Activated CD8-positive, alpha-beta T cell treated with anti-CD3 and anti-CD28 coated beads for 36 hours (primary cell): ENCODE measurements at places on chromosomes 7 and 10. TPM values are rescaled to one million over a fixed set of nuclear protein-coding genes. Genes with fewer than 3 reads are reported as not detected.

The ASB4 gene
- total RNA-seq, result not detected

The HOXA4 gene
- not detected for total RNA-seq

The MYL10 gene
- total RNA-seq, result not detected

The AUTS2 gene
- 3.1 TPM for total RNA-seq

The BICC1 gene
- not detected for total RNA-seq

The GPR37 gene
- not detected for total RNA-seq
